8988T (cell line): ENCODE measurements at places on chromosomes 13 and 19.
A peak's percentile ranks its signal among the peaks of the same experiment; 100 is the strongest.

GRCh38 chr13:106587787-106588186 lies 19.9 kb upstream of the ARGLU1 start:
- DNase-seq, result no peak

DNA sequence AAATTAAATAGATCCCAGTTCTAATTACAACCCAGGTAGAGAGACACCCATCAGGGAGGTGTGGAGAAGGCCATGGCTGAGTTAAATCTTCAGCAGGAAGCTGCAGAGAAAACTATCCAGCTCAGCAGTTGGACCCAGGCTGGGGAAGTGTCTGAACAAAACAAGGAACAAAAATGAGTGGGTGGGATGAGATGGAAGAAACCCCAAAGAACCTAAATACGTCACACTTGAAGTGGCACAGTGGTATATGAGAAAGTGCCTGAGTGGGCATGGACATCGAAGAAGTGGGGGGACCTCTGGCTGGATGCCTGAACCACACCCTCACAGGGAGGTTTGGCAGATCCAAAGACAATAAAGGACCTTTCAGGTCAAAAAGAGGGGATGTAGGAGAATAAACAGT lies 3.5 kb upstream of the EPHX3 start:
- no peak for DNase-seq

- no peak for DNase-seq
These were observed 17.1 kb downstream of the LRRC4B start for GRCh38 chr19:50551034-50551714.

GRCh38 chr13:63614874-63615612 lies 2199.4 kb upstream of the PCDH20 start:
- no peak for DNase-seq

DNA sequence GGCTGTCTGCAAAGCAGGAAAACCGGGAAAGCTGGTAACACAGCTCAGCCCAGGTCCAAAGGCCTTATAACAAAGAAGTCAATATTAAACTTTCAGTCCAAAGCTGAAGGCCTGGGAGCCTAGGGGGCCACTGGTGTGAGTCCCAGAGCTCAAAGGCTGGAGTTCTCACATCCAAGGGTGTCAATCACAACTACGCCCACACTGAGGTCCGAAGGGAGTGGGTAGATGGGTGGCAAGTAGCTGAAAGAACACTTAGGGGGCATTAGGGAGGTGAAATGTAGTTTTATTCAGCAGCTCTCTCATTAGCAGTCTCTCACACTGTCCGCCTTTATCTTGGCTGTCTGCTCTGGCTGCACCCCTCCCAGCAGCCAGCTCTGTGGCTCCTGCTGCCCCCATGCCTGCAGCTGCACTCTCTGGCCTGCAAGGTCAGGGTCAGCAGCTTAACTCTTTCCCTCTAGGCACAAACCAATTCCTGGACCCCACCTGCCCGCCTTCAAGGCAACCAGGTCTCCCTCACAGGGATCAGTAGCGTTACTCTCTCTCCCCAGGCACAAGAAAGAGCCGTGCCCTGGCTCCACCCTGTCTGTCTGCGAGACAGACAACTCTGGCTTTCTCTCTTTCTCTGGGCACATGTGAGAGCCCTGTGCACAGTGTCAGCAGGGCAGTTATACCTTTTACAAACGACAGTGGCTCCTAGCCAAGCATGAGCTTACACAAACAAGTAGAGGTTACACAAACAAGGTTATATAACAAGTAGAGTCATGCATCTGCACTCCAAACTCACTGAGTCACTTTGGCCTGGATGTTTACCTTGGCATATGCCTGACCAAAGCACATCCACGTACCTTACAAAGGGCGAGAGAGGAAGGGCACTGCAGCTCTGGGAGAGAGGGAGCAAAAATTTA lies 249.4 kb upstream of the PCDH20 start:
- no peak for DNase-seq

DNA sequence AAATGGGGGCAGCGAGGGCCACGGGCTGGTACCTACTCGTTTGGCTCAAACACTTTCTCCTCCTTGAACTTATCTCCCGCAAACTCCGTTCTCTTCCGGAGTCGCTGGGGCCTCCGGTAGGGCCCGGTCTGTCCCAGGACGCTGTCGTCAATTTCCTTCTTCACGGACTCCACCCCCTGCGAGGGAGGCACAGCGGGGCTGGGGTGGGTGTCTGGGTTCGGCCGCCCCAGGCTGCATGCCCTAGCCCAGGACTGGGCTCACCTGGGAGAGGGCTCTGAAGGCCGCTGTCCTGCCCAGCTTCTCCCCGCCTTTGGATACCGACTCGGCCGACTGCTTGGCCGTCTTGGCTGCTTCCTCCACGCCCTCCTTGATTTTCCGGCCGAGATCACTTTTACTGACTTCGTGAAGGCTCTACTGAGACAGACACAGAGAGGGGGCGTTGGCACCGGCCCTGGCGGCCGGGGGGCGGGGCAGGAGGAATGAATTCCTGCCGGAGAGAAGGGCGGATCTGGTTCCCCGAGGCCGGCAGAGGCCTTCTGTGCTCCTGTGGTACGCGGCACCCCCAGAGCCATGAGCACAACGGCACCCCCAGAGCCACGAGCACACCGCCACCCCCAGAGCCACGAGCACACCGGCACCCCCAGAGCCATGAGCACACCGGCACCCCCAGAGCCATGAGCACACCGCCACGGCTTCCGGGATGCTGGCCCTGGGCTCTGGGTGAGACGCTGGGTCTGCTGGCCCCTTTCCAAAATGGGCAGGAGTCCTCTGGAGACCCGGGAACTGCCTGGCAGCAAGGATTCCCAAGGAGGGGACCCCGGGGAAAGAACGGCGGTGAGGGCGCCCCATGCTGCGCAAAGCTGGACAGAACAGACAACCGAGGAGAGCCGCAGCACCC lies 8.1 kb upstream of the CTXN1 start:
- no peak for DNase-seq

GRCh38 chr13:65677906-65678305 lies 1552.2 kb downstream of the PCDH9 start:
- DNase-seq, result no peak

DNA sequence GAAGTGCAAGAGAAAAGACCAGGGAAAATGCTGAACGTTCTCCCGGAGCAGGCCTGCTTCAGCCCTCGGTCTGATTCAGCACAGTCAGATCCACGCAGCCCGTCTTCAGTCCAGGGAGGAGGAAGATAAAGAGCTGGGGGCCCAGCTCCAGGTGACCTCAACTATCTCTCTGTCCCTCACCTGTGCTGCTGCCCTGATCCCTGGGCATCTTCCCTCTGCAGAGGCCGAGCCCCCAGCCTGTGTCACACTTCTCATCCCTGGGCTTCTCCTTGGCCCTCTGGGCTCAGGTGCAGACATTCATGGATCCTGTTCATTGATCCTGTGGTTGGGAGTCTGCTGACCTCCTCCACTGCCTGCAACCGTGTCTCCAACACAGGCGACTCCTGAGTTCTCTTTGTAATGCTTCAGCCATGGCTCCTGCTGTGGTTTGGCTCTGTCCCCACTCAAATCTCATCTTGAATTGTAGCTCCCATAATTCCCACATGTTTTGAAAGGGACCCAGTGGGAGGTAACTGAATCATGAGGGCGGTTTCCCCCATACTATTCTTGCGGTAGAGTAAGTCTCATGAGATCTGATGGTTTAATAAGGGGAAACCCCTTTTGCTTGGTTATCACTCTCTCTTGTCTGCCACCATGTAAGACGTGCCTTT lies 27.9 kb downstream of the COL4A2 start:
- DNase-seq, result no peak

- DNase-seq, result no peak
These were observed 2.2 kb upstream of the CERS1 start for GRCh38 chr19:18898081-18898606.

- no peak for DNase-seq
These were observed 41.9 kb downstream of the WASF3 start for GRCh38 chr13:26599403-26599802.

DNA sequence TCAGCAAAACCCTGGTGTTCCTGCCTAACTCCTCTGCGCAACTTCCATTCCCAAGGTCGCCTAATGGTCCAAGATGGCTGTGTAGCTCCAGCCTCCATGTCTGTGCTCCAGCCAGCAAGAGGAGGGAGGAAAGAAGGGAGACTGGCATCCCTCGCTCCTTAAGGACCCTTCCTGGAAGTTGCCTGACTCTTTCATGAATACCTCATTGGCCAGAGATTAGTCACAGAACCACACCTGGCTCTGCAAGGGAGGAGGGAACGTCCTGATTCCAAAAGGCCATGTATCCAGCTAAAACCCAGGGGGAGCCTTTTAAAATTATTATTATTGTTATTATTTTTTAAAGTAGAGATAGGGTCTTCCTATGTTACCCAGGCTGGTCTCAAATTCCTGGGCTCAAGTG lies 4.8 kb downstream of the KCNK6 start:
- no peak for DNase-seq

GRCh38 chr13:103164251-103164650 lies 98.0 kb upstream of the SLC10A2 start:
- no peak for DNase-seq

DNA sequence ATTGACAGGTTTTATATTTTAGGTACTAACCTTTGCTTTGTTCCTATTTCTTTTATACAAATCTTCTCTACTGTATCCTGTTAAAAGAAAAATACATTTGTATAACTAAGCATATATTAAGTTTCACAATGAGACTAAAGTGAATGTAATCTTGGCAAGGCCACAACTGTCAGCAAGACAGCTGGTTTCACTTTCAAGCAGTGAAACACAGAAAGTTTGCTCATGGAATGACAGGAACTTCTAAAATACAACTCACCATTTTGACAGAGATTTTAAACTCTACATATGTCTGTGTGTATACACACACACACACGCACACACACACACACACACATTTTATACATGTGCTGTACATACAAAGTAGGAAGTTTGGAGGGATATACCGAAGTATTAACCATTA lies 53.3 kb downstream of the PARP4 start:
- DNase-seq, result no peak

- DNase-seq, result no peak
These were observed 27.0 kb upstream of the ARGLU1 start for GRCh38 chr13:106594980-106595379.

- peak; percentile 62 for DNase-seq
These were observed 526 bp downstream of the NFIX start for GRCh38 chr19:12995596-12996405.

DNA sequence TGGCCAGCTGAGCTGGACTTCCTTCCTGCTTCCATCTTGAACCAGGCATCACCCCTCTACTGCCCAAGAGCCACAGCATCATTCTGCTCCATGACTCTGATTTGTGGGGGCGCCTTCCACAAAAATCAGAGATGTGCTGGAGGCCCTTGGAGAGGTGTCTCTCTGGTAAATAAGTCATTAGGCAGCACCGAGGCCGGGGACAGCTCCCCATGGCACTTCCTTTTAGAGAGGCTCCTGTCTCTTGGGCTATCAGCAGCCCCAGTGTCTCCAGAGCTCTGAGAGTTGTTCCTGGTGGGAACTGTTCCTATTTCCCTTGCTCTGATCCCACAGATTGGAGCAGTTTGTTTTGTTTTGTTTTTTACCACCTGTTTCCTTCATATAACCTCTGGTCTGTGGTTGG lies 19.9 kb downstream of the NWD1 start:
- no peak for DNase-seq

GRCh38 chr19:39401549-39402345 lies 4.9 kb upstream of the ZFP36 start:
- DNase-seq, result no peak

GRCh38 chr13:28099396-28100149 lies 803 bp downstream of the FLT3 start:
- no peak for DNase-seq

GRCh38 chr13:27043013-27043412 lies 128.6 kb downstream of the USP12 start:
- peak; percentile 86 for DNase-seq

GRCh38 chr19:49624967-49625910 lies 14.7 kb downstream of the RRAS start:
- DNase-seq, result no peak

DNA sequence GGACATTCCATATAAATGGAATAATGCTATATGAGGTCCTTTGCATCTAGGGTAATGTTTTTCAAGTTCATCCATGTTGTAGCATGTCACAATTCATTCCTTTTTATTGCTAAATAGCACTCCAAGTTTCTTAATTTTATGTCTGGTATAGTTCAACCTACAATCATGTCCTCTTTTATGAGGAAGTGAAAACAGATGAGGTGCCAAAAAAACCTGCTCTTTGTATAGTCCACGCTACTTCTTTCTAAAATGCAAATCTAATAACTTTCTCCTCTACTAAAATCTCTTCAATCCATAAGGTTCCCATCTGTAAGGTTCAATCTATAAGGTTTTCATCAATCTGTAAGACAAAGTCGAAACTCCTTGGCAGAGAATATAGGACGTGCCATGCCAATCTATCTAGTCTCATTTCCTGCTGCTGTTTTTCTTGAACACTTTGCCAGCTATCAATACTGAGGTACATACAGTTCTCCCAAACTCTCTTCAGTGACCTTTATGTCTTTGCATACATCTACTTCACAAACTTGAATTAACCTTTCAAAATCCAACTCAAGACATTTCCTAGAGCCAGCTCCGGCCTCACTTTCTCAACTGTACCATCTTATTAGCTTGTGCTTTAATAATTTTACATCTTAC lies 33.7 kb downstream of the INTS6 start:
- DNase-seq, result no peak

- no peak for DNase-seq
These were observed 24.1 kb upstream of the SLITRK1 start for GRCh38 chr13:83906240-83906820.

DNA sequence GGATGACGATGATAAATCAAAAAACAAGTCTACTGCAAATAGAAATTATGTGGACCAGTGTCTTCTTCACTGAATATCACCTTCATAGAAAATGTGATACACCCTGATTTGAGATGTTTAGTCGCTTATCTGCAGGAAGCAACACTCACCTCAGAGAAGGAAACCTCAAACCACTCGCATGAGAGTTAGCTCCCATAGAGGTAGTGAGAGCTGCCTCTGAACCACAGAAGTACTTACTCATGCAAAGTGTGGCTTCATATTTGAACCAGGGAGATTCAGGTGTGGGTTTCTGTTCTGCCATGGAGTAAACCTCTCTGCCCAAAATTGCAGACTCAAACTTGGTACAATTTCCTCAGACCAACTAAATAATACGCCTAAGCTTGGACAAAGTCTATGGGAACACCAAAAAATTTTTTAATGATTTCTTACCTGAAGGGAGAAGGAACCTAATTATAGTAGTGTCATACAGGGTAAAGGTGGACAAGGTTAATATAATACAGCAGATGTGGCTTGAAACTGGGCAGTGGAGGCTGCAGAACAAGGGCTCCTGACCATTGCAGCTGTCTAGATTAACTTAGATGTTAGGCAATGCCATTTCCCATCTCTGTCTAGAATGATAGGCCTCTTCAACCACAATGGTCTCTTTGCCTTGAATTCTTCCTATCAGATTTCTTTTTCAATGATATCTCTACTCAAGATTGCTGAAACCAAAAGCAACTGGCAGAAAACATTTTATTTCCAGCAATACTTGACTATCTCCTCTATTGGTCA lies 29.6 kb upstream of the RCBTB2 start:
- DNase-seq, result no peak

- no peak for DNase-seq
These were observed 182.2 kb downstream of the LMO7 start for GRCh38 chr13:75818179-75818967.

DNA sequence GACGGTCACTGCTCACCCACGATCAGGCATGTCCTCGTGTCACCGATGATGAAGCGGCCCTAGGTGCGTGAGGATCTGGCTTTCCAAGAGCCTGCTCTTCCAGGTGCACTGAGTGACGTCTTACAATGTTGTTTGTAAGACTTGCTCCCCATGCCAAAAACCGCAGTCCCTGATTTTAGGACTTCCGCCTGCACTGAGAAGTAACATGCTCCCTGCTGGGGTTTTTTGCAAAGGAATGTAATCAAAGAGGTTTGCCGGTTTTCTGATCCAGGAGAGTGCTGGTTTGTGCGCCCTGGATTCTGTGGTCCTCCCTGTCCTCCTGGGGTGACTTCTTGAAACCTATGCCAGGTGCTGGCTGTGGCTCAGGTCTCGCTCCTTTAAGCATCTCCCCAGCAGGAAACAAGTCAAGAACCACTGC lies 38.8 kb downstream of the MYO9B start:
- no peak for DNase-seq
